ENCODE measurements at places on chromosomes 16 and 17.

DNA sequence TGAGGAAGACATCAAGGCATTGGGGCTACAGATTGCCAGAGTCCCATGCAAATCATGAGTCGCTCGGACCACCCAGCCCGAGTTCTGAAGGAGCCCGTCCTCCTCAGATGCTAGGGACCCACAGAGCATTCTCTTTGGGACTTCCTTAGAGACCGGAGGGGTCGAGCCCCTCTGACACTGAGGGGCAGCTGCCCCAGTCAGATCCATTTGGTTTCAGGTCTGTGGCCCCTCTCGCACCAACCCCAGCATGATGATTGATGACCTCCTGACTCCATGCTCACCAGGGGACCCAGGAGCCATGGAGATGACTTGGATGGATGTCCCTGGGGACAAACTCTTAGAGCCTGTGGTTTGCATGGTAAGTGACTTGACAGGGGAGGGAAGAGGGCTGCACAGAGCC, 8.0 kb downstream of the PDF start:
- DNase-seq, result no peak

- no peak for DNase-seq
These were observed 750 bp upstream of the ALDOC start for GRCh38 chr17:28577466-28577824.

DNA sequence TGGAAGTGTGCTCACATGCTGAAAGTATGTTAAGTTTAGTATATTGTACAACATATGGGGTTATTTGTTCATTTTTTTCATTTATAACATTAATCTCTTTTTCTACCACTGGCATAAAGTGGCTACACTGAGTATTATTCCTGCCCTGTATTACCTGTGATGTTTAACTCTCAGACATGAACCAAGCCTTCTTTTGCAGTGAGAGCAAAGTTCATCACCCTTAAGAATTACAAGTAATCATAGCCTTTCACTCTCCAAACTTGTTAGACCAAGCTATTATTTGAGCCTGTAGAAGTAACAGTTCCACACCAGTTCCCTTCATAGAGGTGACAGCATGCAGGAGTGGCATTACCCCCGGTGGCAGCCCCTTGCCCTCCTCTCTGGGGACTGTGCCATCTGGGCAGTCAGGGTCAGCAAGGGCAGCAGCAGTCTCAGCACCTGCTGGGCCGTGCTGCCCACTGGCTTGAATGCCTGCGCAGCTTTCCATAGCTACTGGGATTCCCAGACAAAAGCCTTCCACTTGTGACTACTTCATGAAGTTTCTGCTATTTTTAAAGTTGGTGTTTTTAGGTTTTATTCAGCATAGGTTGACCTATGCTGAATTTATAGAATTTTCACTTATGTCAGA, 71.3 kb downstream of the TMC6 start:
- no peak for DNase-seq

DNA sequence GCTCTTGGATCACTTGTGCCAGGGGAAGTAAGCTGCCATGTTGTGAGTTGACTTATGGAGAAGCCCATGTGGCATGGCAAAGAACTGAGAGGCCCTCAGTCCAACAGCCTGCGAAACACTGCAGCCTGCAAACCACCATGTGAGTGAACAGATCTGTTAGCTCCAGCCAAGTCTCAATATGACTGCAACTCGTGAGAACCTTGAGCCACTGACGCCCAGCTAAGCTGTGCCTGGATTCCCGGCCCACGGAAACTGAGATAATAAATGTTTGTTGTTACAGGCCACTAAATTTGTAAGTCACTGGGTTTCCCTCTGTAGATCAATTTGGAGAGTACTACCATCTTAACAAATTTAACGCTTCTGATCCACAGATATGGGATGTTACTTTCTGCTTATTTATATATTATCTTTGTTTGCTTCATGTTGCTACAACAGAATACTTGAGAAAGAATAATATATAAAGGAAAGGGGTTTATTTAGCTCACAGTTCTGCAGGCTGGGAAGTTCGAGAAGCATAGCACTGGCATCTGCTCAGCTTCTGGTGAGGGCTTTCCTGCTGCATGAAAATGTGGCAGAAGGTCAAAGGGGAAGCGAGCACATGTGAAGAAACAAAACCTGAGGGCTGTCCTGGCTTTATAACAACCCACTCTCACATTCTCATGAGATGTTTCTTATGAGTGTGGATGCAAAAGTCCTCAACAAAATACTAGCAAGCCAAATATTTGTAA, 29.4 kb upstream of the ATP2A3 start:
- DNase-seq, result no peak

DNA sequence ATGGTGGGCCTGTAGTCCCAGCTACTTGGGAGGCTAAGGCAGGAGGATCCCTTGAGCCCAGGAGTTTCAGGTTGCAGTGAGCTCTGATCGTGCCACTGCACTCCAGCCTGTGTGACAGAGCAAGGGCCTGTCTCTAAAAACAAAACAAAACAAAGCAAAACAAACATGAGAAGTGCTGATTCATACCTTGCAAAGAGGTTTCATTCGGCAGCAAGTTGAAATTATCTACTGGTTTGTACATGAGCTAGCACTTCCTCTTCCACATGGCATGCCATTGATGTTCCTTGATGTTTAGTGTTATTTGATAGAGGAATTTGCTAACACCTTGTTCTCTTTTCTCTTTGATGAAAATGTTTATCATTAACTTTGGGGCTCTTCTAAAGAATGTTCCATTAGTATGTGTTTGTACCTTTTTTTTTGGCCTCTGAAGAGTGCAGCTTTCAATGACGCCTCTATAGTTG, 50.6 kb downstream of the SPECC1 start:
- peak; percentile 61 for DNase-seq

DNA sequence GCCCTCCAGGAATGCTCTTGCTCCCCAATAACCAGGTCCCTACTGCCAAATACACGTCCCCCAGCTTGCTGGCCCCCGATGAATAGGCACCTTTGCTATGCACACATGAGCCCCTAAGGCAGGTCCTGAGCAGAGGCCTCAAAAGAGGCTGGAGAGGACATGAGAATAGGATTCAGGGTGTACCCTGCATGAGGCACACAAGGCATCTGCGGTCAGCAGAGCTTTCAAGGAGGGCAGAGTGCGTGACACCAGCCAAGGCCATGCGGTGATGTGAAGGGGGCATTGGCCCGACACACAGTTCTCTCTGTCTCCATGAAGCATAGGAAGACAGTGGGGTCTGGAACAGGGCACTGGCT, 6.9 kb downstream of the SEZ6L2 start:
- no peak for DNase-seq

GRCh38 chr17:8038954-8039610, at the start of gene ALOX15B:
Gene ALOX15B, plus strand, starts transcription at chr17:8039059. Its CDS starts 97 bp downstream, at chr17:8039156.
- no peak for DNase-seq

DNA sequence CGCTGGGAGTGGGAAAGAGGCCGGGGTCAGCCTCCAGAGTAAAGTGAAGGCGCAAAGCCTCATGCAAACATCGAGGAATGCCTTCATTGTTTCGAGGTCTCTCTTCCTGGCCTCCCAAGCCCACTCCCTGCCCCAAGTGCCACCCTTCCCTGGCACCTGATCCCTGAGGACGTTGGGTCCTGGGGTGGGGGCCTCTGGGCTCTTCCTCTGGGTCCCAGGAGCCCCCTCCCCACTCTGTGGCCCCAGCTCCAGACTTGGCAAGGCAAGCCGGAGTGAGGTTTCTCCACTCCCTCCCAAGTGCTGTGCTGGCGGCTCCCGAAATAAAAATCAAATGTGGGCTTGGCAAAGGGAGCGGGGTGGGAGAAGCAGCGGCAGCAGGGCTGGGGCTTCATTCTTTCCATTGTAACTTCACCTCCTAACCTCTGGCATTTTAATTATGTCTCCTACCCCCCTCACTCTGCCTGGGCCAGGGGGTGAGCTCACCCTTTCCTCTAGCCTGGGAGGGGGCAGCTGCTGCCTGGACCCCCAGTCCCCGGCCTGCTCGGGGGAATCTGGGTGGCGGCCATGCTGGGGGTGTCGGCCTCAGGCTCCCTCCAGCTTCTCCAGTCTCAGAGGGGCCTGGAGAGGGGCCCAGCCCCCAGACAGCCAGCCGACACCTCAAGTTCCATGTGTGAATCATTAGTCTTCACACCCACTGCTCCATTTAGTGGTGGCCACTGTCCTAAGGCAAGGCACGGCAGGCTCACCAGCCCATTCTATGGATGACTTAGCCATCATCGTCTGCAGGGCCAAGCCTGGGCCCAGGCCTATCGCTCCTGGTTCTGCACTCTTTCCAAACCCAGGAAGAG, 14.6 kb upstream of the TMEM92 start:
- no peak for DNase-seq

GRCh38 chr16:83002351-83003334, 375.9 kb downstream of the CDH13 start:
- DNase-seq, result no peak

- peak; percentile 45 for DNase-seq
These were observed 19.9 kb downstream of the GAS7 start for GRCh38 chr17:10178506-10178991.

GRCh38 chr16:20899477-20900298, 470 bp downstream of the DCUN1D3 start:
- DNase-seq, result peak; percentile 58

- DNase-seq, result peak; percentile 36
These were observed 17.2 kb downstream of the CHCT1 start for GRCh38 chr17:60439501-60439900.

DNA sequence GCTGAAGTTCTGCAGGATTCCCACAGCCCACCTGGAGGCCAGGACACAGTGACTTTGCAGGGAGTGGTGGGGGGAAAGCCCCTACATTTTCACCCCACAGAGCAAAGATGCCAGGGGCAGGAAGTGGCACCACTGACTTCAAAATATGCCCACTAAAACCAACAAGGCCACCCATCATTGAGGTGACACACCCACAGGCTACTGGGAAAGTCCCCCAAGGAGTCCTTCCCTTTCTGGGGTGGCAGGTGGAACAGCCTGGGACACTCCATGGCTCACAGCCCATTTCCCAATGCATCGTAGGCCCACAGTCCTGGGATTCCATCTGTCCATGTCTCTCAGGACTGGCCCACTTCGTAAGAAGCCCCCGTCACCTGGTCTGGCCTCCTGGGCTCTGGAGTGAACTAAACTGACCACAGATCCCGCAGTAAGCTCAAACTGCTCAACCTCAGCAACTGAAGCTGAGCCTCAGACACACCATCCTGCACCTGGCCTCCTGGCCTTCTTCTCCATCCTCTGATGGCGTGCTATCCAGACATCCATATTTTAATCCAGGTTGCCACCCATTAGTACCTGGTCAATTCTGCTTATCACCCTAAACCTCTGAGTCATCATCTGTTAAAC, 7.5 kb upstream of the CCL1 start:
- no peak for DNase-seq

GRCh38 chr17:8326511-8327302, 12.9 kb upstream of the ODF4 start:
- peak; percentile 76 for DNase-seq

- no peak for DNase-seq
These were observed 68.6 kb downstream of the SDK2 start for GRCh38 chr17:73575470-73576221.

- DNase-seq, result no peak
These were observed 77.9 kb downstream of the KSR1 start for GRCh38 chr17:27533874-27534815.

GRCh38 chr17:44777394-44778348, 18.9 kb downstream of the ADAM11 start:
- no peak for DNase-seq

DNA sequence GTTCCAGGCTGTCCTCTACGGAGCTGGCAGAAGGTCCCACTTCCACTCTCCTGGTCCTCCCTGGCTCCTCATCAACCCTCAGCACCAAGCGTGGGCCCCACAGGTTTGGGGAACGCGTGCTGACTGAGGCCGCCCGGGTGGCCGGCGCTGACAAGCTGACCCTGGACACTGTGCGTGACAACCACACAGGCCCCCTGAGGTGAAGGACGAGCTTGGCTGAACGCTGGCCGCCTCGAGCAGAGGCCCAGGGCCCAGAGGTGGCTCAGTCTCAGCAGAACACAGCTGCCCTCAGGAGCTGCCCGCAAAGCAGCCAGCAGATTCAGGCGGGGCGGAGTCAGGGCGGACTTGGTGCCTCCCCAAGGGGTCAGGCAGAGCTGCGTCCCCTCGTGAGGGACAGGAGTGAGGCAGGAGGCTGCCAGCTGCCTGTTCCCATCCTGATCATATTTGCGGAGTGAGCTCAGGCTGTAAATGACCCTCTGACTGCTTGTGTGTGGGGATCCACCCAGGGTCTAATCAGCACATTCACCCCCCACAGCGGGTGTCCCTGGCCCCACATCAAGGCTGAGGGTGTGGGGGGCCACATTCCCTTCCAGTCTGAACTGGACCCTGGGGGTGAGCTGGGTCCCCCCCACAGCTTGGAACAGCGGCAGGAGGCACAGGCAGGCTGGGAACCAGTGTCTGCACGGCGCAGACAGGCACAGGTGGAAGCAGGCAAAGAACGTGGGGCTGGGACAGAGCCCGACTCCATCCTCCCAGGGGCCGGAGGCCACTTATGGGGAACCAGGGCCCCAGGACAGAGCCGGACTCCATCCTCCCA, 105.1 kb upstream of the METRNL start:
- DNase-seq, result no peak

Data from KBM-7 (cell line).